ENCODE measurements at places on chromosomes 3 and 15. TPM values are rescaled to one million over a fixed set of nuclear protein-coding genes. Genes with fewer than 3 reads are reported as not detected.

GRCh38 chr3:21754839-21755238 lies 3.8 kb upstream of the ZNF385D start:
- no peak for DNase-seq

- DNase-seq = no peak
Observed at GRCh38 chr15:31155151-31155550, 53.6 kb upstream of the TRPM1 start.

DNA sequence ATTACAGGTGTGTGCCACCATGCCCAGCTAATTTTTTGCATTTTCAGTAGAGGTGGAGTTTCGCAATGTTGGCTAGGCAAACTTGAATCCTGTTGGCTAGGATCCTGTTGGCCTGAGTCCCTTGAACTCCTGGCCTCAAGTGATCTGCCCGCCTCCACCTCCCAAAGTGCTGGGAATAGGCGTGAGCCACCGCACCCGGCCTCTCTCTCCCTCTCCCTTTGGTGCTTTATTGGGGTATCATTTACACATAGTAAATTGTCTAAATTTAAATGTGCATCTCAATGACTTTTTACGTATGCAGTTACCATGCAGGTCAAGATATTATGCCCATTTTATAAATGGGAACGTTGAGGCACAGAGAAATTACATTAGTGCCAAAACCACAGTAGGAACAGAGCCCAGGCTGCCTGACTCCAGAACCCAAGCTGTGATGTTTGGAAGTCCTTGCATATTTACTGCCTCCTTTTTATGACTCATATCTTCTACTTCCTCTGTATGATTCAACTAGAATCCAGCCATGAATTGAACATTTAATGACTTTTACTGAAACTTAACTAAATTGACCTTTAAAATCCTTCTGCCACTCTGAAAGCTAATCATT lies 34.0 kb upstream of the RPP14 start:
- peak; percentile 79 for DNase-seq

- DNase-seq = no peak
Observed at GRCh38 chr3:172057624-172058327, 18.4 kb downstream of the FNDC3B start.

GRCh38 chr3:185943760-185944106 lies 5.9 kb upstream of the TRA2B start:
- DNase-seq = no peak

DNA sequence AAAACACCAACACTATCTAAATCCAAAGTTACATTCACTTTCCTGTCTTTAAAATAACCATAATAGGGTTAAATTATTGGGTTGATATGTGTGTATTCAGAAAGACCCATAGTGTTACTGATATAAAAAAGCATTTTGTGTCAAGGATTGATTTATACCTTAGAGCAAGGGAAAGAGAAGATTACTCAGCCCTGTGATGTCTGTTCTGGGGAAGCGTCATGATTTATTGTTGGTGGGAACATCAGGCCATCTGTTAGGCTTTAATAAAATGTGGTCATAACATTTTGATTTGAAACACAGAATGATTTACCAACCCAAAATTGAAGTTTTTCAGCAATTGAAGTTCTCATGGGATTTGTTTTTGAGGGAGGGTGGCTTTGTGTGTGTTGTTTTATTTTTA lies 33.2 kb downstream of the SIDT1 start:
- DNase-seq = peak; percentile 11

- DNase-seq = no peak
Observed at GRCh38 chr15:77531191-77532000, 101.3 kb downstream of the LINGO1 start.

- DNase-seq = no peak
Observed at GRCh38 chr3:144708437-144708836, 736.8 kb downstream of the DIPK2A start.

GRCh38 chr3:32934150-32934742 lies 17.2 kb upstream of the CCR4 start:
- DNase-seq = peak; percentile 35

GRCh38 chr15:32099956-32100684 lies 69.8 kb downstream of the CHRNA7 start:
- DNase-seq = no peak

Gene STRIT1
- total RNA-seq = not detected

Gene FAM219B
- total RNA-seq = 41.5 TPM

Gene SLCO2A1
- total RNA-seq = 0.43 TPM

Gene NAALADL2
- total RNA-seq = 16.4 TPM

Gene WDR72
- not detected for total RNA-seq

Gene MYLK
- 807 TPM for total RNA-seq

Gene RARRES1
- total RNA-seq = 6.4 TPM

Gene DZIP1L
- total RNA-seq = 51.5 TPM

Gene NR2E3
- total RNA-seq = 0.97 TPM

Gene LTK
- total RNA-seq = 1.6 TPM

Gene DPPA4
- not detected for total RNA-seq

Gene FANCD2OS
- total RNA-seq = not detected

Gene TRIM71
- not detected for total RNA-seq
